T-helper 1 cell (primary cell): ENCODE measurements at places on chromosomes 4 and X.

- DNase-seq = no peak
These were observed 30.7 kb upstream of the FGF13 start for GRCh38 chrX:138742217-138742616.

DNA sequence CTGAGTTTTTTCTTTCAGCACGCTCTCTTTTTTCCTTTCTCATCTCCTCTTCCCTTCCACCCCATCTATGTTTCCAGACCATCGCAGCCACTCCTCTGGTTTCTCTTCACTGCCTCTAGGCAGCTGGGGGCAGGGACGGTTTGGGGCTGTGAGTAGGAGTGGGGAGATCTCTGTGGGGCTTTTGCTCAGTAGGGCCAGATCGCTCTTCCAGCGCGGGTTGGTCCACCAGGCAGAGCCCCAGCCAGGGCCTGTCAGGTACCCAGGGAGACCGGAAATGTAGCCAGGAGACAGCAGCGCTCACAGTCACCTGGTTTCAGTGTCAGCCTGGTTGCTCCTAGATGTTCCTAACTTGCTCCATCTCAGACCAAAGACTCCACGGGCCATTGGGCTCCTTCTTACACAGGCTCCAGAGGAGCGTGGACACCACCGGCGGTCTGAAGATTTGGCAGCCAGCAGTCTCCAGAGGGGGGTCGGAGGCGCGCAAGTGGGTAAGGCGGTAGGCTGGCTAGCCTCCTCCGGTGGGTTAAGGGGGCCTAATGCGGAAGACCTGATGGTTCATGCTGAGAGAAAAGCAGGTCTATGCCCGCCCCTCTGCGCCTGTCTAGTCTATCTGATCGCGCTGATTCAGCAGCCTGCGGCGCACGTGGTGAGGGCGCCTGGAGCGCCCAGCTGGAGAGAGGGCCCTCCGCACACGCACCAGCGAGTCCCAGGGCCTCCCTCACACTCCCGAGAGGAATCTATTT, 1.8 kb downstream of the FGF5 start:
- DNase-seq = no peak

- no peak for DNase-seq
These were observed 1454.1 kb downstream of the PCDH19 start for GRCh38 chrX:98956014-98956413.

DNA sequence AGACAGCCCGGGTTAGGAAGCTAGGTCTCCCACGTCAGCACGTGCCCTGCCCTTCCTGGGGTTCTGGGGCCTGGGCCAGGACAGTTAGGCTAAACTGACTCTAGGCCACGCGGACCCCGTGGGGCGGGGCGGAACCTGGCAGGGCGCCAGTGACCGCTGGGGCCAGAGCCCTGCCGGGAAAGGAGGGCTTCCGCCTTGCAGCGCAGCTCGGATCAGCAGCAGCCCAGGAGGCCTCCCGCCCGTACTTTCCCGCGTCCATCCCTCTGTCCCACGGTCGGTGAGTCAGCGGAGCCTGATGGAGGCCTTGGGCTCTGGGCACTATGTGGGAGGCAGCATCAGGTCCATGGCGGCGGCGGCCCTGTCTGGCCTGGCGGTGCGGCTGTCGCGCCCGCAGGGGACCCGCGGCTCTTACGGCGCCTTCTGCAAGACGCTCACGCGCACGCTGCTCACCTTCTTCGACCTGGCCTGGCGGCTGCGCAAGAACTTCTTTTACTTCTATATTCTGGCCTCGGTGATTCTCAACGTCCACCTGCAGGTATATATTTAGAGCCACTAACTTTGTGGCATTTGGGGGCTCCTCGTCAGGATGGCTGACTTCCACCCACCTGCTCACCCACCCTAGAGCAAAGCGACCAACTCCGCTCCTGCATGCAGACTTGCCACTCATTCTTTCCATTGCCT, at the start of gene SMIM10:
SMIM10 (plus strand) TSS at position 191 of the 681 bp plus-strand sequence; CDS start at position 296, 105 bp downstream.
- no peak for DNase-seq

GRCh38 chr4:92129408-92129994, 174.3 kb upstream of the GRID2 start:
- DNase-seq = no peak

GRCh38 chr4:54625391-54625790, 32.4 kb upstream of the KIT start:
- DNase-seq = no peak

- no peak for DNase-seq
These were observed 145.1 kb downstream of the COL4A5 start for GRCh38 chrX:108584617-108585211.

- DNase-seq = no peak
These were observed 112.3 kb downstream of the NYX start for GRCh38 chrX:41559235-41560052.

- no peak for DNase-seq
These were observed 412.9 kb upstream of the FMR1 start for GRCh38 chrX:147498796-147499195.

DNA sequence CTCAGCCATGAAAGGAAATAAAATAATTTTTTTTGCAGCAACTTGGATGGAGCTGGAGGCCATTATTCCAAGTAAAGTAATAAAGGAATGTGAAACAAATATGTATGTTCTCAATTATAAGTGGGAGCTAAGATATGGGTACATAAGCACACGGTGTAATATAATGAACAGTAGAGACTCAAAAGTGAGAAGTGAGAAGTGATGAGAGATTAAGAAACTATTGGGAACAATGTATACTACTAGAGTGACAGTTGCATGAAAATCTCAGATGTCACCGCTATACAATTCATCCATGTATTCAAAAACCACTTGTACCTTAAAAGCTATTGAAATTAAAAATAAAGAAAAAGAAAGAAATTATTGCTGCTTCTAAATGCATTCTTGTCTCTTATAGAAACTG, 182.9 kb upstream of the TACR3 start:
- no peak for DNase-seq

- no peak for DNase-seq
These were observed 3.6 kb upstream of the RNF175 start for GRCh38 chr4:153763404-153763803.

DNA sequence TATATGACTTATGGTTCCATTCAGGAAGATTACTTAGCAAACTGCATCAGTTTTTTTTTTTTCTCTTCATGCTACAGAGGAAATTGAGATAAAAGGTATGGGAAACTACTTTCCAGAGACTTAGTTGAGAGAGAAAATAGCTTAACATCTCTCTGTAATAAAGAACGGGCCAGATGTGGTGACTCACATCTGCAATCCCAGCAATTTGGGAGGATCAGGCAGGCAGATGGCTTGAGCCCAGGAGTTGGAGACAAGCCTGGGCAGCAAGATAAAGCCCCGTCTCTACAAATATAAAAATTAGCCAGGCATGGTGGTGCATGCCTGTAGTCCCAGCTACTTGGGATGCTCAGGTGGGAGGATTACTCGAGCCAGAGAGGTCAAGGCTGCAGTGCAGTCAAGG, 271.2 kb upstream of the TENM3 start:
- no peak for DNase-seq
